ENCODE measurements at places on chromosomes 5 and 9. TPM values are rescaled to one million over a fixed set of nuclear protein-coding genes. Genes with fewer than 3 reads are reported as not detected.

ECSCR gene
- 0.49 TPM for polyA plus RNA-seq

NME5 gene
- polyA plus RNA-seq = not detected

CARTPT gene
- not detected for polyA plus RNA-seq

SH3GL2 gene
- polyA plus RNA-seq = not detected

RNF180 gene
- polyA plus RNA-seq = 0.04 TPM

MEGF9 gene
- polyA plus RNA-seq = 2.3 TPM

DPP7 gene
- polyA plus RNA-seq = 145 TPM

DNAH5 gene
- polyA plus RNA-seq = 1.5 TPM

SLC6A7 gene
- polyA plus RNA-seq = not detected

All from GM23248 (cell line).